ENCODE measurements at places on chromosomes 6 and 20. TPM values are rescaled to one million over a fixed set of nuclear protein-coding genes. Genes with fewer than 3 reads are reported as not detected.

Gene PIGT
- 78.8 TPM for total RNA-seq

DNA sequence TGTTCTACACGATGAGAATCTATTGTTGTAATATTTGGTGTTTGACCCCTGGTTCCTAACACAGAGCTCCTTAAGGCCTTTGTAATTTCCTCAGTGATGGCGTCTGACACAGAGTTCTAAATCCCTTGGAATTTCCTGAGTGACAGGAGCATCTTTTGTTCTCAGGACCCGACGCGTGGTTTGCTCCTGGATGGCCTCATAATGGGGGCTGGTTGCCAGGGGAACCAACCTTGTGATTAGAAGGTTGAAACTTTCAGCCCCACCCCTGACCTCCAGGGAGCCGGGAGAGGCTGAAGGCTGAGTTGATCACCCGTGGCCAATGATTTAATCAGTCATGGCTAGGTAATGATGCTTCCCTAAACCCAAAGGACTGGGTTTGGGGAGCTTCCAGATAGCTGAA, 20.5 kb upstream of the ZNF133 start:
- DNase-seq = no peak

- DNase-seq = peak; percentile 85
Measured at GRCh38 chr6:132063738-132064137, 112.6 kb upstream of the CCN2 start.

Gene KCNQ2
- 0.31 TPM for total RNA-seq

Gene GTSF1L
- not detected for total RNA-seq

Gene RIN2
- 22.4 TPM for total RNA-seq

GRCh38 chr20:8200220-8200619, 68.2 kb downstream of the PLCB1 start:
- DNase-seq = no peak

DNA sequence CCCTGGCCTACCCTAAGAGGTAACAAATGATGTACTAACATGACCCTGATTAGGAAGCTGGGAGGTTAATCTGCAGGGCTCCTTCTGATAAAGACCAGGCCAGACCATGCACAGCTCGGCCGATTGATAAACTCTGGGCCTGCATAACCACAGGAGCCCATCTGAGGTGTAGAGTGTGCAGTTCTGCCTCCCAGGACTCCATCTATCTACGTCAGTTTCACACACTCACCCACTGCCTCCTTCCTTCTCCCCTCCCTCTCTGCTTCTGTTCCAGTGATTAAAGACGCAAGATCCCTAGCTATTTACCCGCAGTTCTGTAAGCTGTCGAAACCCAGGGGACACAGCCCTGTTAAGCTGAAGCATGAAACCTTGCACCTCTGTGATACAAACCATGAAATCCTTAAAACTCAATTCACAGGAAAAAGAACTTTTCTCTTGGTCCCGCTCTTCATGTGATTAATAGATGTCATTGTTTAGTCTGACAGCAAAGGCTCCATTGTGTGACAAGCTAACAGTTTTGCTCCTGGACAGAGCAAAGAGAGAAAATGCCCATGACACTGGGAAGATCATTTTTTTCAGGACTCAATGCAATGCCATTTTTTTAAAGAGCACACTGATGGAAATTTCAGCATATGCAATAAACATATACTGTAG, 470.6 kb downstream of the MAFB start:
- DNase-seq = no peak

- peak; percentile 46 for DNase-seq
Measured at GRCh38 chr6:7148100-7148822, 40.5 kb downstream of the RREB1 start.

Gene NKAPL
- total RNA-seq = not detected

Gene C6orf15
- 2.4 TPM for total RNA-seq

DNA sequence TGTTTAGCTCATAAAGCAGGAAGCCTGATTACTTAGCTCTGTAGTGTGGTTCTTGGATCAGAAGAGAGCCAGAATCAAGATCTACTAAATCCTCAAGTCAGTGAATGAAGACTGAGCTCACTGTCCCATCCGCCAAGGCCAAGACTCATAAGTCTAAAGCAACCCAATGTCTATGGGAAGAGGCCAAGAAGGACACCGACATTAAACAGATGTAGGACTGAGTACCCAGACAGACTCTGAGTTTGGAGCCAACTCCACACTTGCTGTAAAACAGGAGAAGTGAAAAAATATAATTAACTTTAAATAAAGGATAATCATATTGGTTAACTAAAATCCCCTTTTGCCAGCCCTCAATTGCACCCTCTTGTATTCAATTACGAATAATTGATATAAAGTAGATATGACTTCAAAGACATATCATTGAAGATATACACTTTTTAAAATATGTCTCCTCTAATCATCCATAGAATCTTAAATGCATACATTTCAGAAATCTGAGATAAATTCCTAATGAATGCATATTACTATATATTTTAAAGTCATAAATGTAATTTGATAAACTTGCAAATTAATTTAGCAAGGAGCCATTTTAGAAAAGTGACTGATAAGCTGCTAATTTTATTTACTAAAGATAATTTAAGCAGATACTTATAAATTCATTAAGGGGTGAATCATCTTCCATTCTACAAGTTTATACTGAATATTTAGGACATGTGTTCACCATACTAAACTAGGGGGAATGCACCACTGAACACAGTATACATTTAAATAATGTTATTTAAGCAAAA, 617.0 kb upstream of the ARID1B start:
- no peak for DNase-seq

Gene ACAT2
- 45.3 TPM for total RNA-seq

- DNase-seq = no peak
Measured at GRCh38 chr20:37850724-37851355, 52.1 kb upstream of the VSTM2L start.

Data from A172 (cell line).